ENCODE measurements at places on chromosomes 12 and 14.

GRCh38 chr14:57610631-57611030 lies 117.0 kb upstream of the CCDC198 start:
- no peak for DNase-seq

GRCh38 chr12:107859367-107859766 lies 84.9 kb downstream of the ASCL4 start:
- DNase-seq = no peak

DNA sequence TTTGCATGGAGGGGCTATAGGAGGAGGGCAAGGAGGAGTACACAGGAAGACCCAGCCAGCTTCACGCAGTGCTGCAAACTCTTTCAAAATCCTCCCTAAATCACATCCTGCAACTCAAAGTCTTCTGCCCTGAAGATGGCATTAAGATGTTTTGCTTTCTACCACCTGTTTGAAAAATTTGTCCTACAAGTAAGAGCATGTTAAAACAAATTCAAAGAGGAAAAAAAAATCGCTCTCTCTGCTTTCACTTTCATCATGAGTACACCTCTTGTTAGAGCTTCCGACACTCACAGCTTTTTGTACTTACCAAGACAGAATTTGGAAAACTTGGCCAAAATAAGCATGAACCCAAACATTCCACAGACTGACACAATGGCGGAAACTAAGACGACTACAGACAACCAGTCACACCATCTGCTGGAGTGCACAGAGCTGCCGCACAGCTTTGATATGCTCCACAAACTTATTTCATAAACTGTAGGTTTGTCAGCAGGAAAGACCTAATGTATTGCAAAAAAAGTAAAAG lies 21.3 kb downstream of the GCH1 start:
- peak; percentile 37 for DNase-seq

- no peak for DNase-seq
These were observed 84.9 kb upstream of the RTL1 start for GRCh38 chr14:100988411-100988900.

- DNase-seq = no peak
These were observed 206.6 kb downstream of the MON2 start for GRCh38 chr12:62673028-62673815.

GRCh38 chr14:98334186-98334585 lies 937.8 kb downstream of the BCL11B start:
- peak; percentile 21 for DNase-seq

GRCh38 chr12:106271575-106272505 lies 24.0 kb upstream of the CKAP4 start:
- DNase-seq = no peak

- DNase-seq = peak; percentile 83
These were observed 28.0 kb downstream of the TTLL5 start for GRCh38 chr14:75689012-75689411.

DNA sequence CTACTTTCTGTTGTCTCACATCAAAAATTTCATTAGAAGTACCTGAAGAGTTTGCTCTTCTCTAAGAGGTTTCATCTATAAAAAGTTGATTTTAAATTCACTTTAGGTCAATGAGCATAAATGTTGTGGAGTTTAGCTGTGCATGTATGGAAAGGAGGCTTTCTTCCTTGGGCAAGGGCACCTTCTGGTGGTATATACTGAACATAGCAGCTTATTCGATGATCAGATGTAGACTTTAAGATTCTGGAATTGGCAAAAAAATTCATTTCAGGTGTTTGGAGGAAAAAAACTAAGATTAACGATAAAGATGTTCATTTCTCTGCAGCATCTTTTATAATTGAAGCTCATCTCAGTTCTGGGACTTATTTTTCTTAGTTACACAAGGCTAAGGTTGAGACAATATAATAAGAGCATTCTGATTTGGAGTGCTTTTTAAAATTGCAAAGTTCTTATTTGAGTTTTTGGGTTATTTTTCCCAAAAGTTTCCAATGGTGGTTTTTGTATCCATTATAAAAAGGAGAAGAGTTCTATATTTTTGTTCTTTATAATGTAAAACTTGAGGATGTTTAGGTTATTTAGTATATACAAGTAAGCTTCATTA lies 46.8 kb downstream of the TMEM117 start:
- DNase-seq = peak; percentile 53

DNA sequence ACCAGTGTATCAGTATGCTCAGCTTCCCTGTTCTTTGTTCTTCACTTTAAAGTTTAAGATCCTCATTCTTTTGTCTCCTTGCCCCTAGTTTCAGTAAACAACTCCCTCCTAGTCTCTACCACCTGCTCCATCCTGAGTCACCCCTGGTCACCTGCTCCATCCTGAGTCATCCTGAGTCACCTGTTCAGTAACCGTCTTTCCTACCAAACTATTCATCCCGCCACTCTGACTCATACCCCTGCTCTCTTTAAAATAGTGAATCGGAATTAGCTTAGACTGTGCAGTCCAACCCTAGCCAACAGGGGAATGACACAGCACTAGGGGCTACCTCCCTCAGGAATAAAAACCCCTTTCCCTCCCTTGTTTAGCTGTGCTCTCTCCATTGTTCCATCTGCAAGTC lies 888.1 kb upstream of the MDGA2 start:
- DNase-seq = no peak

DNA sequence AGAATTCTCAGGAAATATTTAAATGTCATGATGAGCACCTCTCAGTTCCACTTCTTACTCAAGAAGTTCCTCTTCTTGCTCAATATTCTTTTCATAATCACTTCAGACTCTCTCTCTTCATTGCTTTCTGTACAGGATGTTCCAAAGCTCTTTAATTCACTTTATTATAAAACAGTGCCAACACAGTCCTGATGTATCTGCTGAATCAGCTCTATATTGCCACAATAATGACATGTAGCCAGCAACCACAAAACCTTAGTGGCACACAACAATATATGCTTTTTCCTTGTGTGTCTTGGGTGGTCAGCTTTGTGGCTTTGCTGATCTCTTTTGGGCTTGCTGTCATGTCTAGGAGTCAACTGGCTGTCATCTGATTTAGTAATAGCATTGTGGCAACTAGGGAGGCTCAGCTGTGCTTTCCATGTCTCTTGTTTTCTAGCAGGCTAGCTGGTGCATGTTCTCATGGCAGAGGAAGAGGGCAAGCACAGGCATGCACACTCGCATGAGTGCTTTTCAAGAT lies 52.8 kb upstream of the SLC2A13 start:
- DNase-seq = no peak

DNA sequence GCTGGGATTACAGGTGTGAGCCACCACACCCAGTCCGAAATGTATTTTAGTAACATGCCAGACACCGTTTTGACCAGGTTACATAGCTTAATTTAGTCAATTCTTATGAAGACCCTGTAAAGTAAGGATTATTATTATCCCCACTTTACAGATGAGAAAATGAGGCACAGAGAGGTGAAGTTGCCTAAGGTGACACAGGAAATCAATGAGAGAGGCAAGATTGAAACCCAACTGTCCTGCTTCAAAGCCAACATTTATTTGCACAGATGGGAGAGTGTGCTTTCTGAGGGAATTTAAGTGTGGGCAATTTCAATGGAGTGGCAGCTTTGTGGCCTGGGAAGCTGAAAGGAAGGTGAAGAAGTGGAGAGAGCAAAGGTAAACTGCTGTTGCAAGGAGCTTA lies 19.1 kb upstream of the EPS8 start:
- DNase-seq = no peak

GRCh38 chr12:98939350-98939749 lies 294.3 kb downstream of the APAF1 start:
- DNase-seq = no peak

DNA sequence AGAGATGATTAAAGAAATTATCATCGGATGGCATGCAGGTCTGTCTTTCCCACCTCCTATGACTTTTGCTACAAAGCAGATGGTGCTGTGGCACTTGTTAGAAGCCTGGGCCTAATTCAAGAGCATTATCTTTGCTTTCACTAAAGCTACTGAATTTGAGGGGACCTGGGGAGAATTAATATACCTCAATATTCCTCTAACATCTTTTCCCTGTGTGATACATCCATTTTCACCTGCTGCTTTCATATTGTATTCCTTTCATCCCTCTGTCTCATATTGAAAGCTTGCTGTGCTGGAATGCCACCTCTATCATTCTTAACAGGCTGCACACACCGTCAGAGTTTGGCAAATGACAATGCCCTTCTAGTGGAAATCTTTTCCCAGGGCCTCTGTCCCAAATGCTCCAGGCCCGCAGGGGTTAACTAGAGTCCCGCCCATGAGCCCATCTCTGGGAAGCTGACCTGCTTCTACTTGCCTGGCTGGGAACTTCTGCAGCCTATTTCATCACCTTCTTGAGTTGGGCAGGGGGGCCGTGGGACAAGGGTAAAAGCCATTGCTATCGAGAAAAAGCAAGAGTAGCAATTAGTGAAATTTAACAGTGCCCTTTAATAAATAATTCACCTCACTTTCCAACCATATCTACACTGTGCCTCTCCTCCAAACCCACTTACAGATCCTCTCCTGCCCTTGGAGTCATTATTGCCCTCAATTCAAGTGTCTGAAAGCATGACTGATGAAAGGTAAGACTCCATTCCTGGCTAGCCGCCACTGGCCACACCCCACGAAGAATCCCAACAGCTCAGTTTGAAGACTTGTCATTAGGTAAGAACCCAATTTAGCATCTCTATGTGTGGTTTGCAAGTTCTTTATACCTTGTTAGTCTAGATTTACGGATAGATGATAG lies 126.7 kb upstream of the BTG1 start:
- DNase-seq = no peak

GRCh38 chr12:26786865-26787514 lies 46.0 kb downstream of the ITPR2 start:
- DNase-seq = no peak

GRCh38 chr14:89262041-89262440 lies 155.0 kb downstream of the FOXN3 start:
- no peak for DNase-seq

DNA sequence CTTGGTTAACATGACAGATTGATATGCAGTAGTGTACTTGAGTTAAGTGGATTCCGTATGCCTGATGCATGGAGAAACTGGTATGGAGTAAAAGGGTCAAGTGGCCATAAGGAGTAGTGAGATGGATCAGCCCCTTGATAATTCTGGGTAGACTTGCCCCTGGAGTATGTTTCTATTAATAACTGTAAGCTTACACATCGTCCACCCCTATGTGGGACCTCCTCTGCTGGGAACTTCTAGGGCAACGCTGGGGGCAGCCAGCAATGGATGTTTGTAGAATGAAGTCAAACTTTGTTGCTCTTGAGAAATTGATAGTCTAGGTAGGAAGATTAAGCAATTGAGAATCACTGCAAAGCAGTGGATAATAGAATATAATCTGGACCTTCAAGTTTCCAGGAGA lies 3.5 kb downstream of the C12orf75 start:
- DNase-seq = no peak

- DNase-seq = no peak
These were observed 89.4 kb downstream of the RPAP3 start for GRCh38 chr12:47616440-47616839.

DNA sequence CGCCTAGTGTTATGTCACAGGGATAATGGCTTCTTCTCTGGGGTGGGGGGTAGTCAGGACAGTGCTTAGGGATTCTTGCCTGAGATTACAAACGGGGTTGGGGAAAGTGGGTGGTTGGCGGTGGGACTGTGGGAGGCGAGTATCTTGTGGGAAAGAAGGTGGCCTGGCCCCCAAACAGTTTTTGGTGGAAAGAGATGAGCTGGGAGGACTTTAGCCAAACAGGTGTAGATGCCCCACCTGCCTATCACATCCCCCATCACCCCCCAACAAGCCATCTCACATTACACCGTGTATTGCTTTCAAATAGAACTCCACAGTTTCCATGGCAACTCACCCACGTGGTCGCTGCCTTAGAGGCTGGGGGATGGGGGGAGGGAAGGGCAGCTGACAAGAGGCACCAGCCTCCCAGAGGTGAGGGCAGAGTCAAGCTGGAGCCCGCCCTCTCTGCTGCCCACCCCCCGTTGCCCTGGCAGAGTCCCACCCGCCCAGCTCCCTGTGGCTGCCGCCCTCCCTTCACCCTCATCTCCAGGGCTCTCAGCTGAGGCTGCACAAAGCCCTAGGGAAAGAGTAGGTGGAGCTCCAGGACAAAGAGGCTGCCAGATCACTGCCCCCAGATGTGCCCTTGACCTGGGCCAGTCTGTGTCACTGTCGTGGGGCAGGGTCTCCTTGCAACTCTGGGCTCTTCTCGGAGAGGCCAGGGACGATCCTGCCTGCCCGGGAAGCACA lies 98.3 kb downstream of the LRRC74A start:
- DNase-seq = peak; percentile 72

DNA sequence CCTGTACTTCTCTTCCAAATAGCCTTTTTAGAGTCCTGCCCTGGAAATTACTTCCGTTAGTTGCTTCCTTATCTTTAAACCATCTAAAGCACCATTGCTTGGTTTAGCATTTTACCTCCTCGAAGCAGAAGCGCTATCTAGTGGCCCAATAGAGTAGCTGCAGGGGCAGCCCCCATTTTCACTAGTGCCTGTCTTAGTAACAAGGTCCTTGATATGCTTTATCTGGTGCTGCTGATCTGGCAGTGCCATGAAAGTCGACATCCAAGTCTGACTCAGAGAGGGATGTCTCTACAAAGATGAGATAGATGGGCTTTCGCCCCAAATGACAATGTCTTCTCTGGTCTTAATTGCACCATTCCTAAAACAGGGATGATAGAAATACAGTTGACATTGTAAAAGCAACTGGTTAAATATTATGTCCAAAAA lies 25.0 kb upstream of the CIT start:
- DNase-seq = peak; percentile 34

DNA sequence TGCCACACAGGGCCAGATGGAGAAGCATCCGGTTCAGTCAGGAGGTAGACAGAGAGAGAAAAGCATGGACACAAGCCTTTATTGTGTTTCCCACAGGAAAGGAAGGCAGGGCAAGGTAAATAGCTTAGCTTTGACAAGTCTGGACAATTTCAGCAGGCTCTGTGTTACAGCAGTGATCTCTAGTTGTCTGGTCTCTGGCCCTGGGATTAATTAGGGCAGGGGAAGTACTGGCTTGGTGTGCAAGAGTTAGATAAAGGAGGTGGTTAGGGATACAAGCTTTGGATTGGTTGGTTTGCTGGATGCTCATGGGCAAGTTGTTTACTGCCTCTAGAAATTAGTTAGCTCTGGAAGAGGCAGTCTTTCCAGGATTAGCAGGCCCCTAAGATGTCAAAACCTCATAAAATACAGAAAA lies 15.1 kb upstream of the NGDN start:
- no peak for DNase-seq

Data from right hindlimb (tissue), 1 donor.